ENCODE measurements at places on chromosomes 6 and 20.
A peak's percentile ranks its signal among the peaks of the same experiment; 100 is the strongest.

DNA sequence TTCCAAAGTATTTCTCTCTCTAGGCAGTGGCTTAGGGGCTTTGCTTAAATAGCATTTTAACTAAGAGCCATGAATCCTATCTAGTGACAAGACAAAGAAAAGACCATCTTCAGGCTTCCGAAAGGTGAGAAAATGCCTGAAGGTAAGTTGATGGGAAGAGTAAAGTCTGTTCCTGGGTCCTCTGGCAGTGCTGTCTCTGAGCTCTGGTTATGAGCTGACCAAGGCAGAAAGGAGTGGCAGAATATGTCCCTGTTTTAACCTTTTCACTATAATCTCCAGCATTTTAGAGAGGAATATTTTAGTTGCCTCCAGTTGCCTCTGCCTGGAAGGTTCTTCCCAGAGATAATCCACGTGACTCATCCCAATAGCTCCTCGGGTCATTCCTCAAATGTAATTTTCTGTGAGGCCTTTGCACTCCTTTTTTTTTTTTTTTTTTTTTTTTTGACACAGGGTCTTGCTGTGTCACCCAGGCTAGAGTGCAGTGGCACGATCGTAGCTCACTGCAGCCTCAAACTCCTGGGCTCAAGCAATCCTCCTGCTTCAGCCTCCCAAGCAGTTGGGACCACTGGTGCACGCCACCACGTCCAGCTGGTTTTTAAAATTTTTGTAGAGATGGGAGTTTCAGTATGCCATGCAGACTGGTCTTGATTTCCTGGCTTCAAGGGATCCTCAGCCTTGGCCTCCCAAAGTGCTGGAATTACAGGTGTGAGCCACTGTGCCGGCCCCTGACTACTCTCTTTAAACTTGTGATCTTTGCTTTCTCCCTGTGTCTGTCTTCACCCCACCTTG lies 3.7 kb upstream of the ARMH2 start:
- no peak for DNase-seq

- no peak for DNase-seq
Observed at GRCh38 chr6:134853111-134854055, 96.5 kb downstream of the ALDH8A1 start.

- DNase-seq: no peak
Observed at GRCh38 chr20:44018259-44018941, 103.7 kb downstream of the TOX2 start.

DNA sequence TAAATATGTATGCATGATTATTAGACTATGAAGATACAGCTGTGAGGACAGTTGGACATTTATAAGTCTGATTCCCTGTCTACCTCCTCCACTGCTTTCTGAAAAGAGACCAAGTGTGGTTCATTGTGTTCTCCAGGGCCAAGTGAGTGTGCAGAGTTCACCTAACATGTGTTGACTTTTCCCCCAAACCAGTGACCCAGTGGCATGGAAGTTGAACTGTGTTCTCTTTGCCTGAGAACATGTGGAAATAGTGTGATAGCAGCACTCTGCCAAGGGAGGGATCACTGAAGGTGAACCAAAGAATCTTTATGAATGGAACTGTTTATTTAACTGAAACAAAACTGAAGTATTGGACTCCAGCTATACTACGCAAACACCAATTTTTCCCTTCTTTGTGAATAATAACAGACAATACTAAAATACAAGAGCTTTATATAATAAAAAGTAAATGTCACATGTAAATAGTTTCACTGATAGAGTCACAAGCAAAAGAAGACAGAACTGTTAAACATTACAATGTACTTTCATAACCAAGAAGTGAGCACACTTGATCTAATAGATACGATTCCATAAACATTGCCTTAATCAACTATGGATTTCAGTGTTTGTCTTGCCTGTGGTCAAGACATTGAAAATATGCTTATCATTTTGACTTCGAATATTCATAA lies 200.3 kb upstream of the FUT9 start:
- no peak for DNase-seq

DNA sequence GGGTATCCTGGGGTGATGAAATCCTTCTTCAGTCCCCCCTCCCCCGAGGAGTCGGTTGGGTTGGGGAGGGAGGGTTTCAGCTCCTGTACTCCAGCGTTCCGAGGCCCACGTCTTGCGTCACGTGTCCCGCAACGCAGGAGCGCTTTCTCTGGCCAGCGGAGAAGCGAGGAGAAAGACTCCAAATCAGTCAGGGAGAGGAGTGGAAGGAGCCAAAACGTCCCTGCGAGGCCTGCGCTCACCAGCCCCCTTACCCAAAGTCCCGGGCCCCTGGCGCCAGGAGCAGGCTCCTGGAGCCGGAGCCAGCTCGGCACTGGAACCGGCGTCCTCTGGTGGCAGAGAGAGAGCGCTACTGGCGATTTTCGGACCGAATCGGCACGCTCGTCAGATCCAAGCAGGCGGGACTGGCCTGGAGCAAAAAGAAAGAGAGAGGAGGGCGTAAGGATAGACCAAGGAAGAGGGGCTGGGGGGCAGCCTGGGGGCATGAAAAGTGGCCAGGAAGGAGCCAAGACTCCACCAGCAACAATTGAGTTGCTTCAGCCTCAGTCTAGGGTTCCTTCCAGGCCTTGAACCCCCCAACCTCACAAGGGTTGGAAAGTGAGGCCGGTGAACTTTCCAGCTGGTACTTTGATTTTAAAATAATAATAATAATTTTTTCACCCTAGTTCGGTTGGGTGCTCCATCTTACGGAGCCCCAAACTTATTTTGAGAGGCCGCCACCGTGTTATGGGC lies at the start of gene GNAS:
TSS of gene GNAS (plus strand) at position 174 of the 729 bp plus-strand sequence.
- DNase-seq: peak; percentile 58

- DNase-seq: no peak
Observed at GRCh38 chr20:56689852-56690485, 60.9 kb downstream of the TFAP2C start.

DNA sequence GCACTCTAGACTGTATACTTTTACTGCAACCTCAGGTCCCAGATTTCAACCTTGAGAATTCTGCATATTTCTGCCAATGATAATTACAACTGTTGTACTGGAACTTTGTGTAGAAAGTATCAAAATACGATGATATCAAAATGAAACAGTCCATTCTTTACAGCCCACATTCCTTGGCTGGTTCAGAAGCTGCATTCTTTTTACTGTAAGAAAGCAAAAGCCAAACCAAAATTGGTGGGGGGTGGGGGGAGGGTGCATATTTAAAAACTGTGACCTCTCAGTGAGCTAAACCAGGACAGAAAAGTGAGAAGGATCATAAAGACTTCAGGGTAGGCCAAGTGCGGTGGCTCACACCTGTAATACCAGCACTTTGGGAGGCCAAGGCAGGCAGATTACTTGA lies 41.8 kb upstream of the UBR2 start:
- DNase-seq: no peak

DNA sequence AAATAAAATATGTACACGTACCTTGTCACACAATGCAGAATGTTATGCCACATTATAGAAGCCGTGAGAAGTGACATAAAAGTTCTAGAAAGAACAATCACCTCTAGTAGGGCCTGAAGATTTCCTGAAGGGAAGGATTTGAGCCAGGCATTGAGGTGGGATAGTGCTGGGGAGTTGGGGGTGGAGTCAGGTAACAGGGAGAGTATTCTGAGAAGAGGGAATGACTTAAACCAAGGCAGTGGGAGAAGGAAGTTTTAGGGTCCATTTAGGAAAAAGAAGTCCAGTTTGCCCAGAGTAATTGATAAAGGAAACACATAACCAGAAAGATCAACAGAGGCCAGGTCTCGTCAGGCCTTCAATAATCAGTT lies 262.8 kb downstream of the ARHGAP18 start:
- DNase-seq: no peak

DNA sequence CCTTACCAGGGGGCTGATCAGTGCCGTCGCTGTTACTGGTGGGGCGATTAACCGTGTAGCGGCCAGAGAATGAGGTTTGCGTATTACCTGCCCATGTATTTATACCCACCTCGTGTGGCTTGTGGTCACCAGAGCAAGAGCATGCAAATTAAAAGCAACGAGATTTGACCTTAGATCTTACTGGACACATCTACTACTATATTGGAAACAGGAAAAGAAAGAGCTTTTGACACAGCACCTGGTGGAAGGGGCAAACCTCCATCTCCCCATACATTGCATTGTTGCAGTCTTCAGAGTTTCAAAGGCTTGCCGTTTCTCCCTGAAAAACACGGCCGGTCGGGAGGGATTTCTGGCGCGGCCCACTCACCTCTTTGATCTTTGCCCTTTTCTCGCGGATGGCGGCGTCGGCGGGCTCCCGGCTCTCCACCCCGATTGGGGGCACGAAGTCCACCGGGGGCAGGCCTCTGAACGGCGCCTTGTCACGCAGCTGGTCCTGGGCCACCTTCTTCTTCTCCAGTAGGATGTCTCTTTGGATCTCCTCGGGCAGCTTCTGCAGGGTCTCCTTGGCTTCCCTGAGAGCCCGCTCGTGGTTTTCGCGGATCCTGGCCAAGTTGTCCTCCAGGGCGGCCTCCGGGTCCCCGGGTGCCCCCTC lies 1.3 kb downstream of the MAN1A1 start:
- DNase-seq: peak; percentile 42

All from stimulated activated CD4-positive, alpha-beta T cell treated with anti-CD3 and anti-CD28 coated beads, Interleukin-1b, Interleukin-23, amount 100 ng/mL, for 48 hours (primary cell).